AG08395 (cell line): ENCODE measurements at places on chromosomes 12 and 14.

- no peak for DNase-seq
Measured at GRCh38 chr12:64937452-64937851, 113.0 kb downstream of the TBC1D30 start.

DNA sequence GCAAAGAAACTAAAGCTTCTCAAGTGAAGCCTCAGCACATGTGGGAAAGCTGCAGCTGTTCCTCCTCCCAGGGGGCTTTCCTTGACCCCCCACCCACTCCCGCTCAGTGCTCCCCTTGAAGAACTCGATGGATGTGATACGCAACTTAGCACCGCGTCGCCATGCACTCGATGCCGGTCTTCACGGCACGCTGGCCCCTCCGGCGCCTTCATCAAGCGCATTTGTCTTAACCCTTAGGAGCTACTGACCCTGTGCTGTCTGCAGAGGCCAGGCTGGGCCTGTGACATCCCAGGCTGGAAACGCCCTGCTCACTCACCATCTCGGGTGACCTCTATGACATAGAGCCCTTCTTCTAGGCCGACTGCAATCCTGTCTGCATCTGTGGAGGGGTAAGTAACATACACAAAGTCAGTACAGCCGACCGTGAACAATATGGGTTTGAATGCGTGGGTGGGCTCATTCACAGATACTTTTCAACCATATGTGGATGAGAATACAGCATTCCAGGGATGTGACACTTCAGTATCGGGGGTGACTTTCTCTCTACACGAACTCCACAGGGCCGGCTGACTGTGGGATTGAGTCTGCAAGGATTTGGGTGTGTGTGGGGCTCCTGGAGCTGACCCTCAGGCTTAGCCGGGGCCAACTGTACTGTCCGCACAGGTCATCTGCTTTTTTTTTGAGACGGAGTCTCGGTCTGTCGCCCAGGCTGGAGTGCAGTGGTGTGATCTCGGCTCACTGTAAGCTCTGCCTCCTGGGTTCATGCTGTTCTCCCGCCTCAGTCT, 23.1 kb downstream of the AMN start:
- no peak for DNase-seq

GRCh38 chr14:33070475-33070874, 131.8 kb downstream of the NPAS3 start:
- DNase-seq, result no peak

GRCh38 chr12:92529944-92530343, 172.8 kb upstream of the PLEKHG7 start:
- no peak for DNase-seq

- peak; percentile 58 for DNase-seq
Measured at GRCh38 chr14:89304972-89305703, 111.9 kb downstream of the FOXN3 start.

GRCh38 chr12:48899651-48900050, 25.6 kb downstream of the FKBP11 start:
- DNase-seq, result no peak

GRCh38 chr12:83514372-83514771, 827.7 kb downstream of the TMTC2 start:
- DNase-seq, result no peak

- peak; percentile 12 for DNase-seq
Measured at GRCh38 chr12:4031703-4032291, 158.6 kb upstream of the PARP11 start.

DNA sequence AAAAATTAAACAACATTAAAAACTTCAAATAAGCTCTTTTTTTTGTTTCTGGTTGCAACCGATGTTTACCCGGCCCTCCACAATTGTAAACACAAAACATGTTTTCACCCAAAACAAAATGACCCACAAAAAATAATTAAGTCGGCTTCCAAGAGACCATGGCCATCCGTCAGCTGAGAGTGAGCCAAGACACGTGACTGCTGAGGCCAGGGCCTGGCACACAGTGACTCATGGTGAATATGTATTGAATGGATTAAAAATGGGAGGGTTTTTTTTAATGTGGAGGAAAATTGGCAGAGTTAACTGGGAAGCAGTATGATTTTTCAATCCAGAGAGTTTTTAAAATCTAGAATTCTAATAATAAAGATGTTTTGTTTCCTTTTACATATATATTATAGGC, 13.8 kb upstream of the CPNE8 start:
- peak; percentile 7 for DNase-seq

DNA sequence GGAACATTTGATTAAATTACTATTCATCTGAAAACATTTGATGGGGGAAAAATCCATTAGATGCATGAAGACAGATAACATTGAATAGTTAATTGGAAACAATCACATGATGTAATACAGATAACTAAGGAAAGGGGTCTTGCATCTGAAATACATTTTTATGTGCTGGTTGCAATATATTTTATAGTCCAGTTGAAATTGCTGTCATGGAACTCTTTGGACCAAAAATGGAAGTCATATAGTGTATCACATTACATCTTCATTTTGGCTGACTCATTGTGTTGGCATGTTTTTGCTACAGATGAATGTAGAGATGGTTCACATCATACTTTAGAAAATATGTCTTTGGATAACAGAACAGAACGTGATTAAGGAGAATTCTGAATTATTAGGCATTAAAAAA, 43.0 kb upstream of the GNPNAT1 start:
- DNase-seq, result peak; percentile 33

GRCh38 chr14:93320489-93320888, 12.3 kb downstream of the BTBD7 start:
- no peak for DNase-seq

DNA sequence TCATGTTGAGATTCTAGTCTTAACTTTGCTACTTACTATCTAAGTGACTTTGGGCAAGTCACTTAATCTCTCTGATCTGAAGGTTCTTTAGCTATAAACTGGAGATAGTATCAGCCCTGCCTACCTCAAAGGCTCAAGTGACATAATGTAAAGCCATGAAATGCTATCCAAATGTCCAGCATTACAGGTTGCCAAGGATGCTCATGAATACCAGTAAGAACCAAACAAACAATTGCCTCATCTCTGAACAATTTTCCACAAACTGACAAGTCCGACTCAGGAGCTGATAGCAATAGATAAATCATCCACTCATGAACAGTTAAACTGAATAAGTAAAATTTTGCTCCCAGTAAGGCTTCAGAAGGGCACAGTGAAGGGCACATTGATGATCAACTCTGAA, 51.5 kb downstream of the LMNTD1 start:
- DNase-seq, result peak; percentile 12

DNA sequence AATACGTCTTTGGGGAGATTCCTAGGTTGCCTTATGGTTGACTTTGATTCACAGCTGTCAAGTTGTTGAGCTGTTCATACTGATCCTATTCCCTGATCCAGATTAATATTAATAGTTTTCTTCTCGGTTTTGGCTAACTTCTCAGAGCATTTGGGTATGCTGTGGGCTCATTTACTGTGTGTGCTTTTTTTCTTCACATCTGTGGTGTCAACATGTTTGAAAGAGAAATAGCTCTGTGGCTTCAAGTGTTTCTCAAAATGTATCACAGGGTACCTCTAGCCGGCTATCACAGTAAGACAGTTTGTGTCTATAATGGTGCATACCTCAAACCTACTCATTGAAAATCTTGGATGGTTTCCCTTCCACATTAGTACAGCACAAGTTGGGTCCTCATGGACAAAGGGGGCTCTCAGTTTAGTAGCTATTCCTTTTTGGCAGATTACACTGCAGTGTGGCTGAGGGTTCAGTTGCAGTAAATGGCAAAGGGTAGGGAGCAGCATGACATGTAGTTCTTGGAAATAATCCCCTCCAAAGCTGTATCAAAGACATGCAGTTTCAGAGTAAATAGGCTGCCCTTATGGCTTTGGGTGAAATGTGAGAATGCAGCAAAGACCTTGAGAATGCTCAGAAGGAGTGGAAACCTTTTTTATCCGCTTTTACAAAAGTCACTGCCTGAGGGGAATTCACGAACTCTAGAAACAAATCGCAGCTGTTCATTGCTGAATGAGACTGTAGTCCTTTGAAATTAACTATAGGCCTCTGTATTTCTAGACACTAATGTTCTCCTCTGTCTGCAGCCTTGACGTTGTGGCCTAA, 102.4 kb upstream of the ATF1 start:
- DNase-seq, result no peak
